ENCODE measurements at places on chromosomes 2 and 18.

DNA sequence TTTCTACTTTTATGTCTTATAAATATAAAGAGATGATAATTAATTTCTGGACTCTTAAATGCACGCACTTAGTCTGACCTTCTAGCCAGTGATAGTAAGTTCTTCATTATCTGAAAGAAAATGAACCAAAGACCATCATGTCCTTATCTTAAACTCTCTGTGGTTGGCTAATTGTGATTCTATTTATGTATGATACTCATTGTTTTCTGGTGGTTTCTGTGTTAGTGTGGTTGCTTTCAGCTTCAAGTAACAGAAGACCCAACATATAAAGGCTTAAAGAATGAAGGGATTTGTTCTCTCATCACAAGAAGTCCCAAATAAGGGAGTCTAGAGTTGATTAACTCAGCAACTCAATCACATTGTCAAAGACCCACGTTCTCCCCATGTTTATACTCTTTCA, 225.2 kb upstream of the TANK start:
- H3K36me3 ChIP-seq: no peaks in the 10 kb centered on the region
- no peak for DNase-seq
- H3K4me1 ChIP-seq: no peaks in the 10 kb centered on the region
- no peaks in the 10 kb centered on the region for H3K27me3 ChIP-seq
- H3K27ac ChIP-seq: no peak overlapping the region

DNA sequence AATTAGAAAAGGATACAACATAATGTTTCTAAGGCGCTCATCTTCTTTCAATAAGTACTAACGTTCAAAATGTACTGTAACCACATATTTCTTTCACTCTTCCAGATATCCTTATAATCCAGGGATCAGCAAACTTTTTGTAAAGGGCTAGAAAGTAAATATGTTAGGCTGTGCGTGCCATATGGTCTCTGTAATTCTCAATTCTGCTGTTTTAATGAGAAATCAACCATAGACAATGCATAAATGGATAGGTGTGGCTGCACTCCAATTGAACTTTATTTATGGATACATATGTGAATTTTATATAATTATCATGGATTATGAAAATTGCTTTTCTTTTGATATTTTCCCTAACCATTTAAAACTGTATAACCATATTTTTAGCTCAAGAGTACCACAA, 459.4 kb downstream of the EPHA4 start:
- H3K27ac ChIP-seq: no peak overlapping the region
- H3K4me1 ChIP-seq: no peaks in the 10 kb centered on the region
- H3K4me3 ChIP-seq: no peak overlapping the region
- no peaks in the 10 kb centered on the region for H3K36me3 ChIP-seq
- no peaks in the 10 kb centered on the region for H3K27me3 ChIP-seq
- no peak for DNase-seq

DNA sequence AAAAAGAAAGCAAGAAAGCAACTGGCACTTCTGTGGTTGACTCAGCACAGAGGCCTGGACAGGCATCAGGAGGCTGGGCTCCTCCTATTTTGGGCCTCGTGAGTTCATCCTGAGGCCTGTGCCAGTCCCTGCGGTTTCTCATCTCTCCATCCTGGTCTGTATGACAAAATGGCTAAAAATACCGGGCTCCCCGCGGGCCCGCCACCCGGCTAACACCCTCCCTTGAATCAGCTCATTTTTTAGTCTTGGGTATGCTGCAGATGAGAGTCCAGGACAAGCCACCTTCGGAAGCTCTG, 62.3 kb upstream of the YWHAQ start:
- DNase-seq: no peak
- H3K36me3 ChIP-seq: no peaks in the 10 kb centered on the region
- H3K27me3 ChIP-seq: no peaks in the 10 kb centered on the region
- H3K27ac ChIP-seq: no peak overlapping the region

DNA sequence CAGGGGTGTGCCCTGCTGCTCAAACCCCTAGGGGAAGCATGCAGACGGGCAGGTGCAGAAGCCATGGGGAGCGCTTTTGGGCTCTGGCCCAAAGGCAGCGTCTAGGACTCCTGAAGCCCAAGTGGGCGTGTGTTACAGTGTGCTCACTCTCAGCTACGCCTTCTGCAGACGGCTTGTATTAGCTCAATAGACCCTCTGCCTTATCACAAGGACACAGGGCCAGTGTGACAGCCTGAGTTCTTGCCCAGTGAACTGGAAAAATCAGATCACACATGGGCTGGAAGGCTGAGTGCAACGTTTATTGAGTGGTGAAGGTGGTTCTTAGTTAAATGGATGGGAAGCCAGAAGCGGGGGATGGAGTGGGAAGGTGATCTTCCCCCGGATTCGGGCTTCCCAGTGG, 210.9 kb downstream of the CDH20 start:
- no peaks in the 10 kb centered on the region for H3K27me3 ChIP-seq
- no peak overlapping the region for H3K4me3 ChIP-seq
- no peaks in the 10 kb centered on the region for H3K36me3 ChIP-seq
- H3K4me1 ChIP-seq: no peaks in the 10 kb centered on the region
- H3K27ac ChIP-seq: no peak overlapping the region

DNA sequence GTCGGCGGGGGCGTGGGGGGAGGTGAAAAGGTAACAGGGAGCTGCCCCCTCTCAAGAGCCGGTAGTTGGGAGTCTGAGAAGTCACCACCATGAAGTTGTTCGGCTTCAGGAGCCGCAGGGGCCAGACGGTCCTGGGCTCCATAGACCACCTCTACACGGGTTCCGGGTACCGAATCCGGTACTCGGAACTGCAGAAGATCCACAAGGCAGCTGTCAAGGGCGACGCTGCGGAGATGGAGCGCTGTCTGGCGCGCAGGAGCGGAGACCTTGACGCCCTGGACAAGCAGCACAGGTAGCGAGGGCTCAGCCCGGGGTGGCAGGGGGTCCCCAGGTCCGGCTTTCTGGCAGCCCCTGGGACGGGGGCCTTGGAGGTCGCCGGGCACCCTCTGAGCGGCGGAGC, 47.1 kb upstream of the ZNF519 start:
- no peaks in the 10 kb centered on the region for H3K27me3 ChIP-seq
- peak overlapping the region; percentile 45 for H3K4me3 ChIP-seq
- no peak overlapping the region for H3K27ac ChIP-seq
- no peaks in the 10 kb centered on the region for H3K4me1 ChIP-seq
